ENCODE measurements at places on chromosomes 7 and 10.

- DNase-seq = no peak
Observed at GRCh38 chr7:131919920-131920709, 363.7 kb upstream of the PODXL start.

DNA sequence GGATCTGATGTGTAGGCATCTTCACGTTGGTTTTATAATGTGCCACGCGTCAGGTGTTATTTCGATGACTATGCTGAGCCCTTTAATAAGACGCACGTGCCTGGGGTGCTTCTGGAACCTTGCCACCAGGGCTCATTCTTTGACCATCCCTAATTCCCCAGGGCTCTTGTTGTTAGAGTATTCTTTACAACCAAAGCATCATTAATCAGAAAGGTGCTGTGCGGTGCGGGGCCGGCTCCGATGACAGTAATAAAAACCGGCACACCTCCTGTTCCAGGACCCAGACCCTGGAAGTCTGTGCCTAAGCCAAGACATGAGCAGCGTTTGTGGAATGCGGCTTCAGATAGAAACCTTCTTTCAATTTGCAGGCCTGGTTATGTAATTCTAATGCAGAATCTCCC lies 58.4 kb downstream of the MGMT start:
- no peak for DNase-seq

- DNase-seq = no peak
Observed at GRCh38 chr10:114715171-114715670, 57.1 kb upstream of the ABLIM1 start.

GRCh38 chr10:31803606-31804351 lies 124.9 kb downstream of the ARHGAP12 start:
- DNase-seq = no peak

GRCh38 chr7:25928549-25929330 lies 223.3 kb upstream of the NFE2L3 start:
- no peak for DNase-seq
